Stimulated activated CD8-positive, alpha-beta memory T cell treated with anti-CD3 and anti-CD28 coated beads, Interleukin-4, amount 100 ng/mL, for 1 hour (primary cell): ENCODE measurements at places on chromosomes 12 and 14.

DNA sequence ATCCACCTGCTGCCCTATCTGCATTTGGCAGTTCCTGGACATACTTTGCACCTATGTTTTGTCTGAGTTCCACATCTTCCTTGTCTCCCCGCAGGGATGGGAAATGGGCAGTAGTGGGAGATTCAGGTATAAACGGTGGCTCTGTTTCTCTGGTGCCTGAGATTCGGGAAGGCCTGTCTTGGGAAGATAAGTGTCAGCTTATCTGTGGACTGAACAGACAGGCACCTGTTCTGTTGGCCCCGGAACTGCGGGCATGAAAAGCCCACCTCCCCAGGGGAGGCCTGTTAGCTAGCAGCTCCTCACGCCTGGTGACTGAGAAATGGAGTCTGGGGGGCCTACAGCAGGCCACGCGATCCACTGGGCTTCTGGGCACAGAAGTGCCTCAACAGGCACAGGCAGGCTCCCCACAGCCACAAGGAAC, 5.8 kb downstream of the PHB2 start:
- DNase-seq = no peak

GRCh38 chr12:15735837-15736615, 53.2 kb downstream of the EPS8 start:
- no peak for DNase-seq

DNA sequence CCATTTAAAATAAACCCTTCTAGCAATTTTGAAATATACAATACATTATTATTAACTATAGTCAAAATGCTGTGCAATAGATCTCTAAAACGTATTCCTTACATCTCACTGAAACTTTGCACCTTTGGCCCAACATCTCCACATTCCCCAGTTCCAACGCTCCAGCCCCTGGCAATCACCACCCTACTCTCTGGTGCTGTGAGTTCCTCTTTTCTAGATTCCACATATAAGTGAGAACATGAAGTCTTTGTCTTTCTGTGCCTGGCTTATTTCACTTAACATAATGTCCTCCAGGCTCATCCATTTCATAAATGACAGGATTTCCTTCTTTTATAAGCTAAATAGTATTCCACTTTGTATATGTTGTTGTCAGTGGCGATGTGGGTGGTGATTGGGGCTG, 194.7 kb upstream of the RTL1 start:
- no peak for DNase-seq

GRCh38 chr14:104965561-104966231, 12.5 kb downstream of the AHNAK2 start:
- DNase-seq = no peak
